ENCODE measurements at places on chromosomes 11 and 22.

DNA sequence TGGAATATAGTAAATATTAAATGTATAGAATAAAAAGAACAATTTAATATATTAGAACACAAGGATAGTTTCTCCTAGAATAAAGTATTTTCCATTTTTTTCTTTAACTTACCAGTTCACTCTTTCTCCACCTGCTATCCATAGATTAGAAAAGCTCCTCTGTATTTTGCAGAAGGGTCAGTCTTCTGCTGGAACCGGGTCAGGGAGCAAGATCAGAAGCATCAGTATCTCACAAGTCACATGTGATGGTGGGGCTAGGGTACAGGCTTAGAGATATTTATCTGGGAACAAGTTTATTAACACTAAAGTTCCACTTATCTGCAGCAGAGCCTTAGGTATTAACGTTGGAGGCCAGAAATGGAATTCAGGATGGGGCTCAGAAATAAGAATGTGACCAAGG lies 17.3 kb upstream of the OR52A1 start:
- DNase-seq = no peak

- no peak for DNase-seq
Measured at GRCh38 chr22:20412474-20413216, 18.7 kb downstream of the ZNF74 start.

DNA sequence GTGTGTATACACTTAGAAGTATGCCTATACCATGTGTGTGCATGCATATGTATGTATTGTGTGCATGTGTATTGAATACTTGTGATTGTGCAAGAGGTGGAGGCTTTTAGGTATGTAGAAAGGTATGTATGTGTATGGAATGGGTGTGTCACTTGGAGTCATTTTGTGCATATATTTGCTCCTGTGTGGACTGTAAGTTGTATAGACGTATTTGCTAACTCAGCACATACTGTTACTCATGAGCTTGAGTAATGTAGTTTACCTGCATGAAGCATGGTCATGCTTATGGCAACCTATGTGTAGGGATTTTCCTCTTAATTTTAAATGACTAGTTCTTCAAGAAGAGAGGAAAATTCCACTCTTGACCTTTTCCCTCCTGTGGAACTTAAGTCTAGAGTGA lies 507.6 kb upstream of the LARGE1 start:
- no peak for DNase-seq

DNA sequence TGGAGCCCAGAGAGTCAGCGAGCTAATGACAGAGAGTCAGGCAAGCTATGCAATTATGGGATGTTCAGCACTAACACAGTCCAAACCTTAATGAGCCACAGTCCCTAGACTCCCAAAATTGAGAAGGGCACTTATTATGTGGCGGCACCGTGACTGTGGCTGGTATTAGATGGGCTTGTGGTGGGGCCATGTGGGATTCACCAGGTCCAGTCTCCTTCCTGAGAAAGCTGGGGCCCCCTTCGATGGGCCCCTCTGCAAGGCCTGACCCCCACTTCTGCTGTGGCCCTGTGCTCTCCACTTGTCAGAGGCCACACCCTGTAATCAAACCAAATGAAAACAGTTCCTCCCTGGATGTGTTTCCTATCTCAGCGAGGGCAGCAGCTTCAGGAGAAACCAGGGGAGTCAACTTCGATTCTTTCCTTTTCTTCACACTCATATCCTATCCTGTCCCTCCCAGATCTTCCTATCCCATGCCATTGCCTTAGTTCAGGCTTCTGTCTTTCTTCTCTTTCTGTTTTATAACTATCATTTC lies 42.9 kb downstream of the INSC start:
- no peak for DNase-seq

GRCh38 chr11:58647866-58648265 lies 25.4 kb downstream of the CNTF start:
- DNase-seq = no peak

DNA sequence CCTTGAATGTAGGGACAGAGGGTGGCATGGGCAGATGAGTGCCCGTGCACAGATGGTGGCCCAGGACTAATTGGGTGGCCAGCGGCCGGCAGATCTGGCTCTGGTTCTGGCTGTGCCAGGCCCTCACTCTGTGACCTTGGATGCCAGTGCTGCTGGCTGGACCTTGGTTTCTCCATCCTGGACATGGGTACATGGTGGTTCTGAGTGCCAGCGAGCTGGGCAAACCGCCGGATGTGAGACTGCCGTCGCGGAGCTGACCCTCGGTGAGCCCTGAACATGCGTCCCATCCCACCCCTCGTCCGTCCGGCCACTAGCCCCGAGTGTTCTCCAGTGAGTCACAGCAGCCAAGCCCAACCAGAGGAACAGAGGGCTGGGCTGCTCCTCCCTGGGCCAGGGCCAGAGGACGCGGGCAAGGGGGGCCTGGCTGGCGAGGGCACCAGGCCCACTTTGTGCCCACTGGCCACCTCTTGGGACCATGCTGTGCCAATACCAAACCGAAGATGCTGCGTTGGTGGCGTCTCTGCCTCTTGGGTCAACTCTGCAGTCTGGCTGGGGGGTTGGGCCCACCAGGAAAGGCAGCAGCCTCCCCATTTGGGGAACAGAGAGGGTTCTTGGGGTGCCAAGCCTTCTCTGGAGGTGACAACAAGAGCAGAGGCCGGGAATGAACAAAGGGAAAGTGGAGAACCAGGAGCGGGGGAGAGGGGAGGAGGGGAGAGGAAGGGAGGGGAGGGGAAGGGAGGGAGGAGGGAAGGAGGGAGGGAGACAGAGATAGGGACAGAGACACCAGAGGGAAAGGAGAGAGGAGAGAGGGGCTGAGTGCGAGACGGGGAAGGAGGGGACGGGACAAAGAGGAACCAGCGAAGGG lies 10.7 kb downstream of the LSP1 start:
- peak; percentile 6 for DNase-seq

DNA sequence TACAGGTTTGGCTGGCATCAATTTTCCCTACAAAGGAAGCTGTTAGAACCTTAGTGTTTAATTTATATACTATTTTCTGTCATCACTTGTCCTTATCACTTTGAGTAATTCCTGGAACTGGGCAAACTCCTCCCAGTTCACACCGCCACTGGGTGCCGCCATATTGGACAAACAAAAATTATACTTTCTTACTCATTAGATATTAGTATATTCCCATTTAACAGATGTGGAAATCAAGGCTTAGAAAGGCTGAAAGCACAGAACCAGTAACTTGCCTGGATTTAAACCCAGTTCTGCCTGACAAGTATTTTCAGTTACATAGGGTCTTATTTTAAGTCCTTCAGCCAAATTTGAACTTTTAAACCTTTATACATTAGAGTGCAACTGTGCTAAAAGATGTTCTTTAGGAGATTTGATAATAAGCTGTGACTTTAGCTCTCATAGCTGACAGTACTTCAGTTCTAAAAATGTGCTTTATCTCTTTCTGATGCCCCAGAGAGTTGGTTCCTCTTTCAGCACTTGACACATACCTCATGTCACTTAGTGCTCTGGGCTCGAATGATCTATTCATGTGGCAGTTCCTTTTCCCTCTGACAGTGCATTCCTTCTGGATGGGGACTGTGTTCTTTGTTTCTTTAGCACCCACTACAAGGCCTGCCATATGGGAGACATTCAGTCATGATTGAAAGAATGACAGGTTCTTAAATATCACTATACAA lies 25.4 kb downstream of the COA4 start:
- no peak for DNase-seq

DNA sequence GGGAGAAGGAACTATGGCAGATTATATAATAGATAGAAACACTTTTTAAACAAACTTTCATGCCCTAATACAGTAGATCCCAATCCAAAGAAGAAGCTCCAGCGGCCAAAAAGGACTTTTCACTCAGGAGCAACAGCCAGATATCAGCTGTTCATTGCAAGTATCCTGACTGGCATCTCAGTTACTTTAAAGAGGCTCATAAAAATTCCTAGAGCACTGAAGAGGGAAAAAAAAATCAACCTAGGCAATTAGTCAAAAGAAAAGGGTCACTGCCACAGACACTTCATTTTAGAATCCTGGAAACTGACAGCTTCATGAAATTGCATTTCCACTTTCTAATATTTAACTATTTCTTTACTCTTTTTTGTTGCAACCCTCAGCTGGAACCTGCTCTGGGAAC lies 170.6 kb upstream of the SOX6 start:
- DNase-seq = no peak

GRCh38 chr11:46588131-46588530 lies 5.7 kb downstream of the AMBRA1 start:
- DNase-seq = no peak
